ENCODE measurements at places on chromosomes 6 and 20.
A peak's percentile ranks its signal among the peaks of the same experiment; 100 is the strongest.

GRCh38 chr6:40334496-40335270 is 252.5 kb downstream of the LRFN2 start:
- H3K27ac ChIP-seq: no peak overlapping the region
- no peak for DNase-seq
- H3K36me3 ChIP-seq: no peaks in the 10 kb centered on the region
- no peak overlapping the region for H3K4me3 ChIP-seq
- no peaks in the 10 kb centered on the region for H3K27me3 ChIP-seq
- H3K4me1 ChIP-seq: no peaks in the 10 kb centered on the region

GRCh38 chr20:44089987-44090674 is 96.9 kb downstream of the JPH2 start:
- H3K4me1 ChIP-seq: no peaks in the 10 kb centered on the region
- H3K27me3 ChIP-seq: no peaks in the 10 kb centered on the region
- H3K36me3 ChIP-seq: no peaks in the 10 kb centered on the region
- no peak for DNase-seq
- H3K27ac ChIP-seq: no peak overlapping the region
- H3K4me3 ChIP-seq: no peak overlapping the region

- H3K27ac ChIP-seq: peak overlapping the region; percentile 1
- H3K27me3 ChIP-seq: no peaks in the 10 kb centered on the region
- no peak overlapping the region for H3K4me3 ChIP-seq
Measured at GRCh38 chr6:157230910-157231309, 92.4 kb downstream of the TMEM242 start.

DNA sequence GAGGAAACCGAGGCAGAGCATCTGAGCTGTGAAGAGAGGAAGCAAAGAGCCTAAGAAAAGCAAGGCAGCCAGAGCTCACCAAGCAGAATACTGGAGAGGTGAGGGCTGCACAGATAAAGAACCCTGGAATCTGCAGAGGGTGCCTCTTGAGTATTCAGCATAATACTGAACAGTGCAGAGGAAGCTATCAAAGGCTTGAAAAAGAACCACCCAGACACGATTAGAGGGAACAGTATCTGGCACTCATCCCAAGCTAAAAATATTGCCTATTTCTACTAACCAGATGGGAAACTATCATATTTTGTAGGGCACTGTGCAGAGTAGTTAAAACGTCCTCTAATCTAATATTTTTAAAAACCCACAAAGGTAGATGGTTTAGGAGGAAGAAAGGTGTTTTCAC is 41.8 kb upstream of the OPRM1 start:
- H3K27ac ChIP-seq: no peak overlapping the region
- no peak for DNase-seq
- H3K4me3 ChIP-seq: no peak overlapping the region
- no peaks in the 10 kb centered on the region for H3K4me1 ChIP-seq

Data from thoracic aorta (tissue), 2 donors.